ENCODE measurements at places on chromosomes 7 and 10.

DNA sequence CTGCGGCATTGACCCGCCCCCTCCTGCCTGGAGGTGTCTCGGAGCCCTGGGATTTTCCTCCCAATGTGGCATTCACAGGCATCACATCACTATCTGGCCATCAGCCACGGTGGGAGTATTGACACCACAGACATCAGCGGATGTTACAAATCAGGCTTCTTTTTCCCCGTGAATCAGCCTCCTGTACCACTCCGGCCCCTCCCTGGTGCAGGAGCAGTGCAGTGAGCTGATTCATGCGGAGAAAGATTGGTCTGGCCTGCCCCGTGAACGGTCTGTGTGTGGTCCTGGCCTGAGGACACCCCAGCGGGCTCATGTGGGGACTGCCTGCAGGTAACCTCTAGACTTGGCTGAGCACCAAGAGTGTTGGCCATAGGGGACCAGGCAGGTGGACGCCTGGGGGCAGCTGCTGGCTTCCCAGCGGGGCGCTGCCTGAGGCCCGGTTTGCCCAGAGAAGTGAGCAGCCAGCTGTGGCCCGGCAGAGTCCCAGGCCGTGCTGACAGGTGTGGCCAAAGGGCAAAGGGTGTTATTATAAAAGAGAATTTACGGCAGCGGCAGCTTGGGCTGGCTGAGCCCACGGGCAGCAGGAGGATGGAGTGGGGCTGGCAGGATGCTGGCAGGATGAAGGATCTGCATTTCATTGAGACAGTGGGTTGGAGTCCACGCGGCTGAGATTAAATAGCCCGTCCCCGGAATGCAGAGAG, 32.1 kb upstream of the GNA12 start:
- no peak for DNase-seq

DNA sequence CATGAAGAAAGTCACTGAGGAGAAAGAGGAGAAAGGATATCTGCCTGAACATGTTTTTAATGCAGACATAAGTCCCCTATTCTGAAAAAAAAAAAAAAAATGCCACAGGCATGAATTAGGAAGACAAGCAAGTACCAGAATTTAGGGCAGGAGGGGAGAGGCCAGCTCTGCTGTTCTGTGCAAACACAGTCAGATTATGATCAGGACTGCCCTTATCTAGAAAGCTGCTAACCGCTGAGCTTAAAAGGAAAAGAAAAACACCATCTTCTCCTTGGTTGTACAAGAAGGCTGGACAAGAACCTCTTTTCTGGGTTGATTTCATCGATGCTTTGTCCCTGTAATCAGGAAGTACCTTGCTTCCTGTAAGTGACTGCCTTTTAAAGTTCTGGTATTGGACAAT, 15.3 kb upstream of the PWWP2B start:
- DNase-seq = no peak

DNA sequence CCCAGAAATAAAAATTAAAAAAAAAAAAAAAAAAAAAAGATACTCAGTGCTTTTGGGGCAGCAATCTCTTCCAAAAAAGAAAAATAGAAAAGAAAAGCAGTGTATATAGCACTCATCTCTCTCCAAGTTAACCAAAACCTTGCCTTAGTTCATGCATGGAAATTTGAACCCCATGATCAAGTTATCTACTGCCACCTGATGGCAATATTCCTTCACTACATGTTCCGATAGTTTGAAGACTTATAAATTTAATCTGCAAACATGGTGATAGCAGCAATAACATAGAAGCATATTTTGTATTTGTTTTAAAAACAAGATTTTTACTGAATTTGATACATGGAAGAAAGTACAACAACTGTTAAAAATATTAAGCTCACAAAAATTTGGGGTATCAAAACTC, 48.6 kb upstream of the SLIT1 start:
- DNase-seq = no peak

DNA sequence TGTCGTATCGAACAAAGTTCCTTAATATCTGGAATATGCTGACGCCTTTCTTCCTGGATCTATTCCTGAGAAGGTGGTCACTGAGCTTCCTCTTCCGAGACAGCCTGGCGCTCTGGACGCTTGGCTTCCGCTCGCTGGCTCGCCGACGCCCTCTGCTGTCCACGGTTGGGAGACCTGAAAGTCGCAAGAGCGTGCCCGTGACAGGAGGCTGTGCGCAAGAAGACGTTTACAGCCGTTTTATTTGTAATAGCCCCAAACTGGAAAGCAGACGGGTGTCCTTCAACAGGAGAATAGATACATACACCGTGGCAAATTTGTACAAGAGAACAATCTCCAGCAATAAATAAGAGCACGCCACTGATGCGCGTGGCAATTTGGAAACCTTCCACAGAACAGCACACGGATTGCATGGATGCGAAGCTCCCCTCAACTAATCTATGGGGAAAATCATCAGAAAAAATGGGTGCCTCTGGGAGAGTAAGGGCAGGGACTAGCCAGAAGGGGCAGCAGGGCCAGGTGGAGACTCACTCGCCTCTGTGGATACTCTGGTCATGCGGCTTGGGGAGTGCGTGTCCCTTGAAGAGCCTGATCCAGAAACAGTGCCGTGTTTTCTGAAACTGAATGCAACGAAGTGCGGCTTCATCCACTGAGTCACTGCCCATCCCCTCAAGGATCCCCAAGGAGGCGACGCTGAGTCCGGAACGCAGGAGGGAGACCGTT, 41.5 kb upstream of the BNIP3 start:
- DNase-seq = peak; percentile 85

DNA sequence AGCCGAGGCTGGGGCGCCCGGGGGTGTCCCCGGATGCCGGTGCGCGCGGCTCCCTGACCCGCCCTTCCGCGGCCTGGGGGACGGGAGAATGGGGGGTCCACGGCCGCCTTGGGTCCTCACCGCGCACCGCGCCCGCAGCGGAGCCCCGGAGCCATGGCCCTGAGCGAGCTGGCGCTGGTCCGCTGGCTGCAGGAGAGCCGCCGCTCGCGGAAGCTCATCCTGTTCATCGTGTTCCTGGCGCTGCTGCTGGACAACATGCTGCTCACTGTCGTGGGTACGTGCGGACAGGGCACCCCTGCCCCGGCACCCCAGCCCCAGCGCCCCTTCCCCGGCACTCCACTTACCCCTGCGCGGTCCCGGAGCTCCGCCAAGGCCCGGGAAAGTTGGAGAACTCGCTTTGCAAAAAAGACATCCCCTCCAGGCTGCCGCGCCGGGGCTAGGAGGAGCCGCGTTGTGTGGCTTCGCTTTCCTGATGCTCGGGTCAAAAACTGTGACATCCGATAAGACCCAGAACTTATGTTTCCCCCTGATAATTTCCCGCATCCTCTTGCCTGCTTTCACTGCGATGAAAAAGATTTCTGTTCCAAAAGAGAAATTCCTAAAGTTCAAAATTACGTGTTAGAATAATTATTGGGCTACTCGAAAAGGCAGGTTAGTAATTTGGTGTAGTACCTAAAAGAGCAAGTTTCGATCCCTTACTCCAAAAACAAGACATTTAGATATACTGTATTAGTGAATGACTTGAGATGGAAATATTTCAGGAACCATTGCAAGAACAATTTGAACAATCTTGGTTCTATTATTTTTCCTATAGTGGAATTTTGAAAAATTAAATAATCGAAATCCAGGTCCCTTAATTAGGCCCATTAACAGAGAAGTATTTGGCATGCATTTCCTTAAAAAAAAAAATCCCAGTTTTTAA, 888 bp downstream of the SLC18A2 start:
- no peak for DNase-seq

DNA sequence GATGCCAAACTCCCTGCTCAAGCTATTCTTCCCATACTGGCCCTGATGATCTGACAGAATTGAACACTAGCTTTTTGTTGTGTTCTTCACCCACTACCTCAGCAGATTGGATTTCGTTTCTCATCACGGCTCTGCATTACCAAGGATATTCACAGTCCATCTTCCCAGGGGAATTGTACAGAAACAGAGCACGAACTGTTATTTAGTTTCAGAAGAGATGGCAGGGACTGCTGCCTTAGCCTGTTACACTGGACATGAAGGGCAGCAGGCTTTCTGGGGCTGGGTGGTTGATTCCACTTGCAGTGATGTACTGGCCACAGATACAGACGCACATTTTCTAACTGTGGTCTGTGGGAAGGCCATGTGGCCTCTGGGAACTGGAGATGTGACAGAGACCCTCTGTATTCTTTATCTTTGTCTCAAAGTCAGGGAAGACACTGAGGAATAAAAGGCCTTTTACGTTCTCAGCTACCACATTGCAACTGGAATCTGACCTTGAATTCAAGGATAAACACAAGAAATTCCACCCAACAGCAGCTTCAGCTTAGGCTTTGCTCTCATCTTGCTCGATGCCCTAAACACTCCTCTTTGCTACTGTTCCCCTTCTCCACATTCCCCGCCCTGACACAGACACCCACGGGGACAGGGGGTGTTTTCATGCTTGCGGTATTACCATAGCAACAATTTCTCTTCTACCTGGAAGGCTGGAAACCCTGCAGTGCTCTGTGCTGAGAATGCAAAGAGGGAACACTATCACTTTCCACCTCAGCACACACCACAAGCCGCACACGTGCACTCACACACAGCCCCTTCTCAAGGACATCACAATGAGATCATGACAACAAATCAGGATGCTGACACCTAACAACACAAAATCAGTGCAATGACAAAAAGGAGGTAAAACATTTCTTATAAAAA, 81.7 kb downstream of the RNF216 start:
- peak; percentile 59 for DNase-seq

GRCh38 chr7:45683556-45684148, 109.5 kb downstream of the ADCY1 start:
- no peak for DNase-seq

- no peak for DNase-seq
Observed at GRCh38 chr10:7438196-7438986, 27.6 kb upstream of the SFMBT2 start.

GRCh38 chr10:50641626-50642025, 17.9 kb upstream of the SGMS1 start:
- no peak for DNase-seq

- DNase-seq = no peak
Observed at GRCh38 chr10:70368774-70369482, 13.5 kb downstream of the LRRC20 start.

GRCh38 chr7:98668255-98668654, 51.2 kb downstream of the NPTX2 start:
- no peak for DNase-seq

DNA sequence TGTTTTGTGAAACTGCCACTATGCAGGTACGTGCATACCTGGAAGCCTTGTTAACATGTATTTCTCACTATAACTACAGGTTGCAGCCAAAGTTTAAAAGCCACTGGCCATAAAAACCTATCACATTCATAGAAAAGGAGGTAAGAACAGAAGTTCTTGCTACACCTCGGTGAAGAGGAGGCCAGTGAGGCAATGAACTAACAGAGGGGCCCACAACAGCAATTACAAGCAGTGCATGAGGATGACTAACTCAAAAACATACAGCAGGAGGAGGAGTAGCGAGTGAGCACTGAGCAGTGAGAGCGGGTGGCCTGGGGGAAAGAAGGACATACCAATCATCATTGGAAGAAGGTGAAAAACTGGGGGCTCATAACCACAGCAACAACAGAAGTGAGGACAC, 51.6 kb downstream of the NUDCD3 start:
- no peak for DNase-seq

DNA sequence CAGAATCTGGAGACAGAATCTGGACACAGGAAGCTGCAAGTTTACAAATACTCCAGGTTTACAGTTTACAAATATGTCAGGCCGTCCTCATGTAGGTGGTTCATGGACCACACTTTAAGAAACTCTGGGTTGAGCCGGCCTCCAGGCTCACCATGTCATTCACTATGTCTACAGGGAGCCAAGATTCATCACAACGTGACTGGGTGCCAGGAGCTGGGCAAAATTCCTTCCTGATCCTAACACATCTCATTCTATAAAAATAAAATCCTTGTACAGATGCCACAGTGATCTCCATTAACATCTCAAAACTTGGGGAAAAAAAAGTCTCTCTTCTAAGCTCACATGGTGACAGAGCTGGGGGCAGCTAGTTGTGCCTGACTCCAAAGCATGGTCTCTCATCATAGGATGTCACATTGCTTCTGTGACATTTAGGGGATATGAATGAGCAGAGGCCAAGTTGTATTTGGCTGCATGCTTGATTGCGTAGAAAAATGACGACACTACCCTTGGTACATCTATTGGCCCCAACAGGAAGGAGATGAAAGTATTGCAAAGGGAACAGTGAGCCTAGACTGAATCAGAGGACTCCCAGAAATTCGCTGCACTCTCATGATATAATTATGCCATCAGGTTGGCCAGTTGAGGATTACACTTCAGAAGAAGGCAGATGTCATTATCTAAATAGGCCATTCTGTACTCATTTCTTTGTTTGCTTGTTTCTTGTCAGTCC, 35.9 kb downstream of the MTURN start:
- DNase-seq = no peak

DNA sequence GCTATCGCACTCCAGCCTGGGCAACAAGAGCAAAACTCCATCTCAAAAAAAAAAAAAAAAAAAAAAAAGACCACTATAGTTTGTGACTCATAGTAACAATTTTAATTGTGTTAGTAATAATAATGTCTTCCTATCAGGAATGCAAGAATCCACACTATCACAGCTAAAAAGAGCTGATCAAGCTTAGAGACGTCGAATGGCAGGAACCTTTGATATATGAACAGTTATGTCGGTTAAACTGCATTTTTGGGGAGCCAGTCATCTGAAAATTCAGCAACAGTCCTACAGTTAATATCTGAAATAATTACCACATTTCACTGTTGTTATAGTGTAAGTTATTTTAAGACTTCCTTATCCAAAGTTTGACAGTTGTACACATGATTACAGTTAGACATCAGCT, 8.8 kb downstream of the PHYH start:
- no peak for DNase-seq

DNA sequence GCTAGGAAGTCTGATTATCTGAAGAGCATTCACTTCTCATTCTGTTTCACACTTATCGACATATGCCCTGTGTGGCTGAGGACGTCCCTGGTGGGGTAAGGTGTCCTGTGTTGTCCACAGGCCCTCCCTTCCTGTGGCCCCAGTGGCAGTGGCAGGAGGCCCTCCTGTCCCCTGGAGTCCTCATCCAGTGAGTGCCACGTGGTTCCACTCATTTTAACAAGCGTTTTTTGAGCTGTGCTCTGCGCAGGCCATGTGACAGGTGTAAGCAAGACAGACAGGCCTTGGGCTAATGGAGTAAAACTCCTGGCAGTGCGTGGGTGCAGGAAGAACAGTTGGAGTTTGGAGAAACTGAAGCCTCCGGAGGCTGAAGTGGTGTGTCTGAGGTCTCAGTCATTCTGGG, 39.3 kb upstream of the PPIF start:
- DNase-seq = no peak

Data from GM10248 (cell line).